ENCODE measurements at places on chromosomes 1 and 21.

DNA sequence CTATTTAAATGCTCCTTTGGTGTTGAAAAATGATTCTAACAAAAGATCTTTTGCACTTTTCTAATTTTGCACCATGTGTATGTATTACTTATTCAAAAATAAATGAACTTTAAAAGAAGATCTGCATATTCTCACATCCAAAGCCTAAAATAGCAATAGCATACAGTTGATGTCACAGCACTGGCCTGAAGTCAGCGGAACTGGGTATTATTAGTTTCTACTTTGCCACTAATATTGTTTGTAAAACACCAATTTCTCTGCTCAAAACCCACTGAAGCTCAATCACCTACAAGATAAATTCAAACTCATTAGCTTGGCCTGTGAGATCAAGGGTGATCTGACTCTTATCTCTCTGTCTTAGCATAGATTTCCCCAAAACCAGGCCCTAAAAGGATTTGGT, 34.5 kb upstream of the BCAR3 start:
- no peak for ATAC-seq

- peak; percentile 70 for ATAC-seq
Measured at GRCh38 chr1:205430696-205431305, 8.9 kb upstream of the LEMD1 start.

DNA sequence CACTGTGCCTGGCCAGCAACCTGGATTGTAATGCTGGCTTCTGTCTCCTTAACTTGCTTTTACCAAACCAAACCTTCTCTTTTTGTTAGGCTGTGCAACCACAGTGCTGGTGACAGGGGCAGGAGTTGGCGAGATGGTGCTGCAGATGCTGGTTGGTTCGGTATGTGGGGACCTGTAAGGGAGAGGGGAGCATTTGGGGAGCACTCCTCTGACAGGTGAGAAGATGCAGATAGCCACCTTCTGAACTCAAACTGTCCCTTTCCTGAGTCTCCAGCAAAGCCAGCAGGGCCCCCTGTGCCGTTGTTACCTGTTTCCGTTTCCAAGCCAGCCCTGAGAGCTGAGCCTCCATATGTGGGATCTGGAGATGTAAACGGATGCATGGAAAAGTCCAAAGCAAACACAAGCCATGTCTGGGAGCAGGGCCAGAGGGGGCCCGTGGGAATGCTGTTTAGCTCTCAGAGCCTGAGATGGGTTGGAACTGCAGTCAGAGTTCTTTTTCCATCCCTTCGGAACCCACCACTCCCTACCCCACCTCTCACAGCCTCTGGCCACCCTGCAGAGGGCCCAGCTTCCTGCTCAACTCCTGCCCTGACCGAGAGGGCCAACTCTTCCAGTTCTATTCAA, 34.0 kb downstream of the ELK4 start:
- no peak for ATAC-seq

DNA sequence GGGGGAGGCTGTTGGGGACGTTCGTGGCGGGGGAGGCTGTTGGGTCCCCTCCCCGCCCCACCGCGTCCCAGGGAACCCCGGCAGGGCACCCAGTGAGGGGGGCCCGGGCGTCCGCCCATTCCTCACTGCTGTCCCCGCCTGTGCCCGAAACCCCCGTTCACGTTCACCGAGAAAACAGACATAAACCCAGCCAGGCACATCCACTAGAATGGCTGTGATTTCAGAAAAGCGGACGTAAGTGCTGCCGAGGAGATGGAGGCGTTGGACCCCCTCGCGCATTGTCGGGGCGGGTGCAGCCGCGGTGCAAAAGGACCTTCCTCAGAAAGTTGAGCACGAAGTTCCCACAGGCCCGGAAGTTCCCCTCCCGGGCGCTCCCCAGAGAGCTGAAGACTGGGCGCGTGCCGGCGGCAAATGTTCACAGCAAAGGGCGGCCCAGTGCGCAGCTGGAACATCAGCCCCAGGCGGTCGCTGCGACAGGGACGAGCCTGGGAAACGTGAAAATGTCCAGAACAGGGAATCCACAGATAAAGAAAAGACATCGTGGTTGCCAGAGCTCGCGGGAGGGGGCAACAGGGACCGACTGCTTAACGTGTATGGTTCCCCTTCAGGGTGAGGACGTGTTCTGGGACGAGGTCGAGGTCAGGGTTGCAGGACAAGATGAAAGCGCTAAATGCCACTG, 18.5 kb upstream of the SAMD11 start:
- ATAC-seq = no peak

- no peak for ATAC-seq
Measured at GRCh38 chr1:29599071-29599470, 362.7 kb downstream of the PTPRU start.

DNA sequence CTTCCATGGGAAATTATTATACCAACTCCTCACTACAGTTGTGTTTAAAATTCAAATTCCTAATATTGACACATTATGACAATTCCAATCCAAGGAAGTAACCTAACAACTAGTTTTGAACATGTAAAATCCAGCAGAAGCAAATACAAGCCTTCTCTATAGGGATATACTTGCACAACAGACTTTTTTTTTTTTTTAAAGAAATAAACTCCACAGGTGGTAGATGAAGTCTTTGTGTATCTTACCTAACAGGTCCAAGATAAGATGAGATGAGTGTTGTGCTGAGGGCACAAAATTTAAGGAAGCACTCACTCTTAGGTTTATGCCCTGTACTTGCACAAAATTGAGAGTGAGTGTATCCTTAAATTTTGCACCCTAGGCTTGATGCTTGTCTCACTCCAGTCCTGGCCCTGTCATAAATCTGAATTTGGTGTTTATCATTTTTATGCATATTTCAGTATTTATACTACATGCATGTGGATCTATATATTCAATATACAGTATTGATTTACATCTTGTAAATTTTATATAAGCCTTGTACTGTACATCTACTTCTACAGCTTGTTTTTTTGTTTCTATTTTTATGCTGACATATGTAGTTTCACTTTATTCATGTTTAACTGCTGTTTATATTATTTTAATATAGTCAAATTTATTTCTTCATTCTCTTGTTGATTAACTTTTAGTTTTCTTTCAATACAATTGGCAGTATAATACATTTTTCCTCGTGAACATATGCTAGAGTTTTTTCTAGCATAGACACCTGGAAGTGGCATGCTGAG, 60.6 kb upstream of the RGL1 start:
- no peak for ATAC-seq

DNA sequence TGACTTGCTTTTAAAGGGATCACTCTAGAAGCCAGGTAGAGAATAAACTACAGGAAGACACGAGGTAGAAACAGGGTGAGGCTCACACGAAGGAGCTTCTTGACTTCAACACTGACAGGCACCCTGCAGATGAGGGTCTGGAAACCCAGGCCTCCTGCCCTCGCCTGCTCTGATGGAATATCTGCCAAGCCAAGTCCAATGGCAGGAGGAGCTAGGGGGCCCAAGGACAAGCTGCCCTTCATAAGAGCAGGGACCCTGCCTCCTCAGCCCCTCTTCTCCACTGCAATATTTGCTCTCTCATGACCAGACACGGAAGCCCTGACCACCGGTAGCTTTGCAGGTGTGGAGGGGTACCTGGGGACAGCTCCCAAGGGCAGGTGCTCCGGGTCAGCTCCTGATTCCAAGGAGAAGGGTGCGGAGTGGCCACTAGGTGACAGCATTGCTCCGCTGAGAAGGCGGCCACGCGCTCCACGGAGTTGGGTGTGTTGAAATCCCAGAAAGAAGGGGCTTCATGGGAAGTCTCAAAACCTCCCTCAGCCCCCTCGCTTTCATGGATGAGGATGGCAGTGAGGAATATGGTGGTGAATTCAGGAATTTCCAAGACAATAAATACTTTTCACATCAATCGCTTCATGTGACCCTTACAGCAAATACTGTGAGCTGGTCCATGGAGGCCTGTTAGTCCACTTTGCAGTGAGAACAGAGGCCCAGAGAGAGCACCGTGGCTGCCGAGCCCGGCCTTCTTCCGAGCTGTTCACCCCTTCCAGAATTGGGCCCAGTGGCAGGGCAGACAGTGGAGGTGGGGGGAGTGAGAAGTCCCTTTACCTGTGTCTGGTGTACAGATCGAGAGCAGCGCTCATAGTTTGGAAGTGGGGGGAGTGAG, 33.2 kb upstream of the PAX7 start:
- peak; percentile 52 for ATAC-seq

GRCh38 chr1:193729429-193729828, 543.0 kb upstream of the B3GALT2 start:
- no peak for ATAC-seq

DNA sequence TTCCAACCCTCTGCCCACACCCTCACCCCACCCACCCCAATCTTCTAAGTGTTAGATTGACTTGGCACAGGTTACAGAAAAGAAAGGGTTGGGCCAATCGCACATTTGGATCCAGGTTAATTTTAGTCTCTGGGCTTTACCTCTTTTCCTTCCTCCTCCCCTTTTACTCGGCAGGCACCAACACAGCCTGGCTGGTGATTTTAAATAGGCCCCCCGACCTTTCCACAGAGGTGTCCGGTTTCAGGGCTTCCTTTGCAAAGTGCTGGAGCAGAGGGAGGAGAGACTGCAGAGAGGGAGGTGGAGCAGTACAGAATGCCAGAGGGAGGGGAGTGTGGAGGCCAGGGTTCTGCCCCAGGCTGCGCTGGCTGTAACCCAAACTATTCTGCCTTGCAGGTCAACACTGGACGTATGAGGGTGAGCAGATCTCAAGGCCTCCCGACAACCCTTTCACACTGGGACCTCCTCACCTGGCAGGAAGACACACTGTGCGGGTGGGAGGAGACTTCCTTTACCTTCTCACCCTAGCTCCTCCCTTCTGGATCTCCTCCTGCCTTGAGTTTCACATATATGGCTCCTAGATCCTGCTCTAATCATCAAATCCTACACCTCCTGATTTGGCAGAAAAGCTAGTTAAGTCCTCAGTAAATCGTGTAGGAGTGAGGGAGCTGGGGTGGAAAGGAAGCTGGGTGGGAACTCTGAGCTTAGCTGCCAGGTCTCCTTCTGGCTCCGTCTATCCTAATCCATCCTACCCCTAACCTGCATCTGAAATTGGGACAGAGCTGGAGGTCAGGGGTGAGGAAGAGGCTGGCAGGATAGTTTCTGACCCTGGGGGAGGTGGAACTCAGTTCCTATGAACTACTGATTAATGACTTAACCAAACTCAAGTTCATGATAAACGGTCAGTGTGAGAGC, 2.4 kb downstream of the CA14 start:
- ATAC-seq = no peak

GRCh38 chr1:229184066-229184465, 86.8 kb upstream of the RAB4A start:
- no peak for ATAC-seq

DNA sequence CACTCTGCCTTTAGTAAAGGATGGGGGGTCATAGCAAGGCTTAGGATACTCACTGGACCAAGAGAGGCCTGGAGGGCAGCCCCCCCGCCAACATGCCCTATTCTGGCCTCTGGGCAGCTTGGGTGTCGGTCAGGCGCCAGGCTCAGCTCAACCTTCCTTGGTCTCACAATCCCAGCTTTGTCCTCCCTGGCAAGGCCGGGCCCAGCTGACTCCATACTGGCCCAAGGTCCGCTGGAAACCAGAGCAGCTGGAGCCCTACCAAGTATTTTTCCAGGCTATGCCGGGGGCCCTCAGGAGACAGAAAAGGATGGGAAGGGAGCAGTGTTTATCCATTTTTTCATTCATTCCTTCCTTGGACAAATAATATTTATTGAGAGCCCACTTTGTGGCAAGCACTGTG, 6.2 kb downstream of the FBXO2 start:
- ATAC-seq = no peak

DNA sequence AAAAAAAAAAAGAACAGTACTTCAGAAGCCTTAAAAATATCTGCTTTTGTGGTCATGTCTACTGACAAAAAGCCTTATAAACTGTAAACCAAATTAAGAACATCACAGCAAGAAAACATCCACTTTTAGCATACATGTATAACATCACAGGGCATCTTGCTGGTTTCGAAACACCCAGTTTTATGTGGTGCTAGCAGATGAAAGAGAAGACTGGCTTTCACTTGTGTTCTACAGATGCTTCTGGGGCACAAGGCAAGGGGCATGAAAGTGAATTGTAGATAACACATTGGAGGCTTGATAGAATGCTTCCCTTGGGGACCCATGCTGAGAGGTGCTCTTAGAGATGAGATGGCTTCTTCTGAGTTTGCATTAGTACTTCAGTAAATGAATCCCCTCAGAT, 543.7 kb upstream of the PKN2 start:
- ATAC-seq = no peak

DNA sequence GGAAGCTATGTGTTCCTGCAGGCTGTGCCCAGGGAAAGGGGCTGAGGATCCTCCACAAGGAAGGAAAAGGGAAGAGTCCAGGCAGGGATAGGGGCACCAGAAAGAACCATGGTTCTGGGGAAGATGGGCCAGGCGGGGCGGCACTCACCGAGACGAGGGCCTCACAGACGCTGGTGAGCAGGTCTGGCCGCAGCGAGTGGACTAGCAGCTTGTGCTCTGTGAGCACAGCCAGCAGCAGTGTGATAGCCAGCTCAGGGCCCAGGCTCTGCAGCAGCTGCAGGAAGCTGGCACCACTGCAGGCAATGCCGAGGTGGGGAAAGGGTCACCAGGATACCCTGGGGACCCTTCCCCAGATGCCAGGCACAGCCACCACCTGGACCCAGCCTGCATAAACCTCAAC, 5.8 kb downstream of the DENND4B start:
- no peak for ATAC-seq

DNA sequence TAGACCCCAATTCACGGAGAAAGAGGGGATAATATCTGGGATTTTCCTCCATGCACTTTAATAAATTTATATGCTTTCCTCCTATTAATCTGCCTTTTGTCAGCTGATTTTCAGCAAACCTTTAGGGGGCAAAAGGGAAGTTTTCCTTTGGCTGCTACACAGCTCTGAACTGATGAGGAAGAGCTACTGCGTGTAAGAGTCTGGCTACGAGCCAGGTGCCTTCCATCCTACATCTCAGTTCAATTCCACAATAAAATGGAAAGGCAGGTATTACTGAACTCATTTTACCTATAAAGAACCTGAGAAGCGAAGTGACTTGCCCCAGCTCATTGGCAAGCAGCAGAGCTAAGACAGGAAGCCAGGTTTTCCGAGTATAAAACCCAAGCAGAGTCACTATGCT, 28.3 kb upstream of the ZNF326 start:
- no peak for ATAC-seq

GRCh38 chr21:44792702-44793591, 8.7 kb downstream of the UBE2G2 start:
- peak; percentile 93 for ATAC-seq

- peak; percentile 58 for ATAC-seq
Measured at GRCh38 chr1:103514920-103515503, 10.5 kb upstream of the RNPC3 start.

DNA sequence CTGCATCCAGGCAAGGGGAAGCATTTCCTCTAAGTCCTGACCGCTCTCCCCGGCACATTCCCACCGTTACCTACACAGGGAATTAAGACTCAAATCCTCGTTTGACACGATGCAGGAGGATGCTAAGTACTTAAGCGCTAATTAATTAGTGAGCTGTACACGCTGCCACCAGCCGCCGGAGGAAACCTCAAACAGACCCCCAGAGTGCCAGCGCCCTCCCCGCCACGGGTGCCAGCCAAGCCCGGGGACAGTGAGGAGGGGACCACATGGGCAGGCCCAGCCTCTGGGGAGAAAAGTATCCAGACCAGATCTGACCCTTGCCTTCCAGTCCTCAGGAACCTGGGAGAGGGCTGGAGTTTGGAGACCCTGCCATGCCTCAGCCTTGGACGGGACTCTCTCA, 17.4 kb upstream of the CASZ1 start:
- ATAC-seq = no peak
